NCI-H2227 treated with DMSO at 0.1 percent for 48 hours (cell line): ENCODE measurements at places on chromosomes 13 and 19.

DNA sequence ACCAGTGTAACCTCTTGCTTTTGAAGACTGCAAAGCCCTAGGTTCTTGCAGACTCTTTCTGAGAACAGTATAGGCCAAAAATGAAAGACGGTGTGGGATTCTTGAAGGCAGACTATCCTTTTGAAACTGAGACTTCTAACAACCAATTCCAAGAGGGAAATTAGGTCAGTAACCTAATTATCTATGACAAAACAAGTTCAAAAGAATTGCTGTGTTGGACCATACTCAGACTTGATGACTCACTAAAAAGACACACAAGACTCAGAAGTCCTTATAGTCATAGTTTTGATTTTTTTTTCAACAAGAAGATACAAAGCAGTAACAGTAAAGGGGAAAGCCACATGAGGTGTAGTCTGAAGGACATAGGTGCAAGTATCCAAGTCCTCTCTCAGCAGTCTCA, 624.0 kb upstream of the GPC6 start:
- DNase-seq: no peak

DNA sequence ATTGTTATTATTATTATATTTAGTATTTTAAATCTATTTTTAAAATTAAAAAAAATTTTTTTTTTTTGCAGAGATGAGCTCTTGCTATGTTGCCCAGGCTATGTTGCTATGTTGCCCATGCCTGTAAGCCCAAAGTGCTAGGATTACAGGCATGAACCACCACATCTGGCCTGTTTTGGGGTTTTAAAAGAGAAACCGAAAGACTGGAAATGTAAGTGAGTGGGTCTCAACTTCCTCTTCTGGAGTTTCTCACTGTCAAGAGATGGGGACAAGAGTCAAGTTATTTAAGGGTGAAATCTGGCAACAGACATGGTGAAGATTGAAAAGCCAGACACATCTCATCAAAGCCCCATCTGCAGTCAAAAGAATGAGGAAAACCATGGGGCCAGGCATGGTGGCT, 4.2 kb upstream of the OR7G3 start:
- DNase-seq: no peak

- no peak for DNase-seq
These were observed 14.0 kb downstream of the ZNF121 start for GRCh38 chr19:9570255-9570654.

DNA sequence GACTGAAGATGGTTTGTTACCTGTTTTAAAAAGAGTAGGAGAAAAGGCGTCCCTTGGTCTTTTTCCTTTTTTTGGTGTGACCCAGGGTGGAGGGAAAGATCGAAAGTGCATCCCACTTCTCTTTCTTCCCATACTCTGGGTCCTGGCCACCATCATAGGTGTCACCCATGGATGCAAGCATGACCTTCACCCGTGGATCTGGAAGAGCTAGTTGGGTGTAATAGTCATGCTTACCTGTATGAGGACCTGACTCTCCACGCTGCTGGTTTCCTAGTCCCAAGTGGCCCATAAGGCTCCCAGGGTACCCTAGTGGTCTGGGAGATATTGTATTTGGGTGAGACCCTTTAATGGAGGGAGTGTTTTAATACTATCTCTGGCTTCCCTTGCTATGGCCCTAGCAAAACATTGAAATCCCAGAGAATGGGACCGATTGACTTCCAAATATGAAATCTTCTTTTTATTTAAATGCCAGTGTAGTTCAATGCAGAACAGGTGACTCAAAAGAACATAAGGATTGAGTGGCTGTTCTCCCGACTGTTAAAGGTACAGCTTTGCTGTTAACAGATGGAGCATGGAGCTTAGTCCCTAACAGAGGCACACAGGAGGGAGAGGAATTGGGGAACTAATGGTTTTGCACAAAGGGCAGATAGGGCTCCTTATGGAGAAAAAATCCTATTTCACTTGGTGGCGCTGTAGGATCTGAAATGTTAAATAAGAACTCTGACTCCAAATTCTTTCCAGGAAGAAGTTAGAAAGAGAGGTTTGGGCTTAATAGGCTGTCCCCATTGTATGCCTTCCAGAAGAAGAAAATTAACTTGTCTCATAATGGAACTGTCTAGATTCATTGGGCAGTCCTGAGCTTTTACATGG, 7.0 kb upstream of the ZNF550 start:
- DNase-seq: no peak

- peak; percentile 90 for DNase-seq
These were observed at the start of gene COG3 for GRCh38 chr13:45464687-45465453. Gene COG3 (plus strand): TSS chr13:45464939. CDS start chr13:45465037, 98 bp downstream.

- no peak for DNase-seq
These were observed 46.2 kb downstream of the COLGALT1 start for GRCh38 chr19:17601683-17602082.

DNA sequence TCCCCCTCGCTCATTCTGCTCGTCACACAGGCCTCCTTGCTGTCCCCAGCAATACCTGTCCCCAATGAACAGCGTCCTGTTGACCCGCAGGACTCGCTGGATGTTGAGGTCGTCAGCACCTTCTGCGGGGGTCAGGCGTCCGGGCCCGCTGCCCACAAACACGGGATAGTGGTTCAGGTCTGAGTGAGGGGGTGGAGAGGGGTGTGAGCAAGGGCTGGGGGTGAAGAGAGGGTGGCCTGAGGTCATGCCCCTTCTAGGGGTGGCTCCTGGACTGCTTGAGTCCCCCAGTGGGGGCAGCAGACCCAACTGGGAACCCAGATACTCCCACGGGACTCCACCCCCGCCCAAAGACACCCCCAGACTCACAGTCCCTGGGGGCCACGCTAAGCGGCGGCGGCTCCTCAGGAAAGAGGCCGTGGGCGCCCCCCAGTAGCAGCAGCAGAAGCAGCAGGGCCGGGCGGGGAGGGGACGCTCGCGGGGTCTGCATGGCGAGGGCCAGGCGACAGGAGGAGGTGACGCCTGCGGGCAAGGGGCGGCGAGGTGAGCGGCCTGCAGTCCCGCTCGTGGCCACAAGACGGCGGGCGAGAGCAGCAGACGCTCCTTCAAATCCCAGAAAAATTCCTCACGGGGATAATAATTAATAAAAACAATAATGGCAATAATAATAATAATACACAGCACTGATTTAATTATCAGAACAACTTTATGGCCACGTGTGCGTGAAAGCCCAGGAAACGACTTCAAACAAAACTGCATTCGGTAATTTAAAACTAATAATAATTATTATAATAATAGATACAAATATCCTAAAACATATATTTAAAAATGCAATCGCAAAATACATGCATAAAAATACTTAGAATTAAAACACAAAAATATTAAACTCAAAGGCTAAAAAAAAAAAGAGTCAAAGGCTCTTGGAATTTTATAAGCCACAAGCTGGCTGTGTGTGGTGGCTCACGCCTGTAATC, 1.2 kb downstream of the SEMA6B start:
- no peak for DNase-seq

DNA sequence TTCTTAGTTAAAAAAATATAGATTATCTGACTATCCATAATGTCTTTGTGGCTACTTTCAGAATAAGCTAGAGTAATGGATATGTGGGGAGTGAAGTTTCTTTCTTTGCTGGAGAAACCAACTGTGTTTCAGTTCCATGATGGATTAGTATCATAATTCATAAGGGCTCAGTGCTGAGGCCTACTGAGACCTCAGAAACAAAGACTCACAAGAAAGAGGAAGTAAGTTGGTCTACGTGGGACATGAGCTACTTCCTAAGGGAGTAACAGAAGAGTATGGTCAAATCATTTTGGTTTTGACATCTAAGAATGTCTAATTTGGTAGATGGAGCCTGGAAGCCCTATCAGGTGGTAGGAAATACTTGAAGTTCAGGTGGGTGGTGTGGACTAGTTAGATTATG, 99.0 kb upstream of the HTR2A start:
- DNase-seq: no peak

- no peak for DNase-seq
These were observed 9.9 kb downstream of the RFX2 start for GRCh38 chr19:6100284-6100915.

DNA sequence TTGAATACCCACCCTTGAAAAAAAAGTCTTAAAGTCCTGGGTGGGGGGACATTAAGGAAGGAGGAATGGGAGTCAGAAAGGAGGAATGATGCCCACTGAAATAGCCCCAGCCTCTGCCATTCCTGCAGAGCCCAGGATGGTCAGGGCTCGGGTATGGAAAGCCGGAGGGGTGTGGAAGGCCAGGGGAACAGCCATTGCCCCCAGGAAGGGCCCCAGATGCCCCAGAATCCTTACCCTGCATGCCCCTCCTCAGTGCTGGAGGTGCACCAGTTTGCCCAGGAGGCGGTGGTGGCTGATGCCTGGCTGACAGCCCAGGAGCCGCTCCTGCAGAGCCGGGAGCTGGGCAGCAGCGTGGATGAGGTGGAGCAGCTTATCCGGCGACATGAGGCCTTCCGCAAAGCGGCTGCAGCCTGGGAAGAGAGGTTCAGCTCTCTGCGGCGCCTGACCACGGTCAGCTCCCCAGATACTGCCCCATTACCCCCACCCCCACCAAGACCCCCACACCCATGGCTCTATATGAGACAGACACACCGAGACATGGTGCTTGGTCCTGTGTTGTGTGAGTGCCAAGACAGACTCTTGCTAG, 10.7 kb upstream of the SHKBP1 start:
- no peak for DNase-seq
